ENCODE measurements at places on chromosomes 6 and 20.

- no peak for ATAC-seq
These were observed 36.8 kb upstream of the L3MBTL3 start for GRCh38 chr6:129981598-129981997.

- no peak for ATAC-seq
These were observed 372.7 kb upstream of the RGS17 start for GRCh38 chr6:153503810-153504209.

- ATAC-seq = no peak
These were observed 23.7 kb downstream of the TGM2 start for GRCh38 chr20:38141204-38141888.

- peak; percentile 76 for ATAC-seq
These were observed 36.1 kb upstream of the CHD6 start for GRCh38 chr20:41654292-41654691.

DNA sequence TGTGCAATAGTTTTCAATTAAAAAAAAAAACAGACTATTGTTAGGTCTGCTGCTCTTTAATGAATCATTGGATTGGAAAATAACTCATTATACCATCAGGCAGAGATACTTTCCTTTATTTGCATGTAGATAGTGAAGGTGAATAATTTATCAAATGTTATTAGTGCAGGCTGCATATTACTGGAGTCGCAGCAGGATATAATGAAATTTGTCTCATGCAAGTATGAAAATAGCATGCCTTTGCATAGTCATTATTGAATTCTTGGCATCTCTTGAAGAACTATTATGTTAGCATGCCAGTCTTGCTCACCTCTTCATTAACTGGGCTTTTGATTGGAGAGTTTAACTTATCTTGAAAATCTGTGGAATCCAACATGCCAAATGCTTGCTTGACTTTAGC is 241.7 kb downstream of the CDKAL1 start:
- ATAC-seq = no peak

- ATAC-seq = peak; percentile 35
These were observed 86.0 kb upstream of the SALL4 start for GRCh38 chr20:51888291-51888690.

All from motor neuron (in vitro differentiated cells).